Stimulated activated CD4-positive, alpha-beta T cell treated with anti-CD3 and anti-CD28 coated beads, Interleukin-1b, Interleukin-23, amount 100 ng/mL, for 1 hour (primary cell): ENCODE measurements at places on chromosomes 11 and 22.

- no peak for DNase-seq
Observed at GRCh38 chr22:32999039-32999815, 59.0 kb downstream of the SYN3 start.

GRCh38 chr11:128535468-128536457, 51.6 kb downstream of the ETS1 start:
- DNase-seq: no peak

DNA sequence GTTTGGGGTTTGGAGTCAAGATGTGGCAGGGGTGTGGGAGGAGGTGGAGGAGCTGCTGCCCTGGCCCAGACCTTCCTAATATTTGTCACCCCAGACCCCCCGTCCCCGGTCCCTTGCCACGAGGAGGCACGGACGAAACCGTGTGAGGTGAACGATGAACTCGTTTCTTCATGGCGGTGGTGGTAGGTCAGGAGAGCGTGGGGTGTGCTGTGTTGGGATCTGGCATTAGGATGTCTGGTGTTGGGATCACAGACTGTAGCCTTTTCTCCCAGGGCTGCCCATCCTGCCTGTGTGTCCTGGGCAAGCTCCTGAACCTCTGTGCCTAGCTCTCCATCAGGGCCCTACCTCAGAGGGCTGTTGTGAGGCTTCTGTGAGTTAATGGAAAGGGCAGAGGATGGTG, 8.4 kb downstream of the MAPK8IP2 start:
- DNase-seq: no peak

- DNase-seq: no peak
Observed at GRCh38 chr11:57301711-57302423, 22.9 kb downstream of the TNKS1BP1 start.

GRCh38 chr11:131668500-131669400, 298.3 kb downstream of the NTM start:
- no peak for DNase-seq

DNA sequence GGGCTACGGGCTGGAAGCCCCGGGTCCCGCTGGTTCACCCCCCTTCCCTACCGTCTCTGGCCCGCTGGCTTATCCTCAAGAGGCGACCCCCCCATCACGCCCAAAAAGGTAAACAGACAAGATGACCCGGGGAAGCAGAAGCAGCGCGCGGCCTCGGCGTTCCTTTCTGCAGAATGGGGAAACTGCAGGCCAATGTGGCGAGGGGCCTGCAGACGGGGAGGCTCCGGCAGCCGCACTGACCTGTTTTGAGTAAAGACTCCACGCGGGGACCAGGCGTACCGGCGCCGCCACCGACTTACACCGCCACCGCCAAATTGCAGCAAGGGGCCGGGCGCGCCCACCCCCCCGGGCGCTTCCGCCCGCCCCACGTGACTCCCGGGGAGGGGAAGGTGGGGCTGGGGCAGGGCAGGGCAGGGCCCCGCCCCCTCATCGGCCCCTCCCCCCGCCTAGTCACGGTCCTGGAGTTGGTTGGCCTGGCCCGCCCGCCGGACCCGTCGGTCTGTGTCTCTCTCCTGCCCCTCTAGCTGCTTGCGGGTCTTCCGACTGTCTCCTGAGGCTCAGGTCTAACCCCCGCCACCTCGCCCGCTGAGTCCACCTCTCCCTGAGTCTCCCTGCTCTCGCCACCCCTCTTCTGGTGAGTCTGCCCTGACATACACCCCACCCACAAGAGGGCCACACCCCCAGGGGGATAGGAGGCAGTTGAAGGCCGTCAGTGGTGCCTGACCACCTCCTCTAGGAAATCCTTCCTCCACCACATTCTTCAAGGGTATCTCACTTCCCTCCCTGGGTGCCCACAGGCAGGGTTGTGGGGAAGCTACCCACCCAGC, at the start of gene ARAP1:
TSS of gene ARAP1 (minus strand) at position 321 of the 827 bp plus-strand sequence. CDS start 25,280 bp downstream, outside the sequence.
- peak; percentile 51 for DNase-seq

GRCh38 chr22:45818424-45819085, 146.9 kb downstream of the ATXN10 start:
- no peak for DNase-seq

- no peak for DNase-seq
Observed at GRCh38 chr11:32034680-32035079, 56.2 kb upstream of the RCN1 start.

GRCh38 chr11:111949519-111950426, 12.6 kb downstream of the DIXDC1 start:
- DNase-seq: no peak

GRCh38 chr11:91981995-91982394, 242.6 kb upstream of the FAT3 start:
- no peak for DNase-seq

DNA sequence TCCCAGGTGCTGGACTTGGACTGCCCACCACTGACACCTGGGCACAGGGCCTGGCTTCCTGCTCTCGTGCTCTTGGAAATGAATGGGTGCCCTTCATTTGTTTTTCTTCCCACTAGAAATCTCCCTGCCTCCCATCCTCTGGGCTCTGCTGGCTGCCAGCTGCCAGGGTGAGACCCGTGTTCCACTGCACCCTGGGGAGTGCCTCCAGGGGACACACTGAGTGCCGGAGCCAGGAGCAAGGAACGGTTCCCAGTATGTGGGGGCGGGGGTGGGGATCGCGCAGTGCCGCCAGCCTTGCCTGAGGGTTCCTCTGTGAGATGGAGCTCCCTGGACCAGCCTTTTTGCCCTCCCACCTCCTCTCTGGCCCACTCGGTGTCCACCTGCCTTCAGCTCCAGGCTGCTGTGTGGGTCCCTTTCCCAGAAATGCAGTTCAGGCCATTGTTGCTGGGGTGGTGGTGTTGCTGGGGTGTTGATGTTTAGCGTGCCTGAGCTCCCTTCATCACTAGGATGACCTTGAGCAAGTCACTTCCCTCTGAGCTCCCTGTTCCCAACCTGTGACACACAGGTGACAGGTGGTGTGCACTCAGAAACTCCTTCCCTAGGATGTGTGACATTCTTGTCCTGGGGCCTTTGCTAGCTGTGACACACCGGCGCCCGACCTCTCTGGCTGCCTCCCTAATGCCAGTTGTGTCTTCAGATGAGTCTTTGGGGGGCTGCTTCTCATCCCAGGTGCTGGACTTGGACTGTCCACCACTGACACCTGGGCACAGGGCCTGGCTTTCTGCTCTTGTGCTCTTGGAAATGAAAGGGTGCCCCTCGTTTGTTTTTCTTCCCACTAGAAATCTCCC, 72.1 kb downstream of the MED15 start:
- DNase-seq: no peak

- no peak for DNase-seq
Observed at GRCh38 chr11:2261436-2262230, 8.8 kb downstream of the ASCL2 start.

DNA sequence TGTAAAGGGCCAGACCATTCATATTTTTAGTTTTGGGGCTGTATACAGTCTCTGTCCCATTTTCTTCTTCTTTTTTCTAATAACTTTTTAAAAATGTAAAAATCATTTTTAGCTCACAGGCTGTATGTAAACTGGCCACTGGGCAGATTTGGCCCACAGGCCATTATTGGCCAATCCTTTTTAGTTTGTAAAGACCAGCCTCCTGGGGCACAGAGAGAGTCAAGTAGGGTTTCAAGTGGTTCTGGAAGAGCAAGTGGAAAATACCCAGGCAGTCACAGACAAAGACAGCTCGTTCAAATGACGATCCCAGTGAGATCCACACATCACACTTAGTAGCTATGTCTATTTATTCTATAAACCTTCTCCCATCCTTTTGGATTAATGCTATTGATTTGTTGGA, 150.2 kb upstream of the ARHGAP20 start:
- no peak for DNase-seq

- DNase-seq: no peak
Observed at GRCh38 chr11:129416080-129416820, 40.6 kb downstream of the BARX2 start.

DNA sequence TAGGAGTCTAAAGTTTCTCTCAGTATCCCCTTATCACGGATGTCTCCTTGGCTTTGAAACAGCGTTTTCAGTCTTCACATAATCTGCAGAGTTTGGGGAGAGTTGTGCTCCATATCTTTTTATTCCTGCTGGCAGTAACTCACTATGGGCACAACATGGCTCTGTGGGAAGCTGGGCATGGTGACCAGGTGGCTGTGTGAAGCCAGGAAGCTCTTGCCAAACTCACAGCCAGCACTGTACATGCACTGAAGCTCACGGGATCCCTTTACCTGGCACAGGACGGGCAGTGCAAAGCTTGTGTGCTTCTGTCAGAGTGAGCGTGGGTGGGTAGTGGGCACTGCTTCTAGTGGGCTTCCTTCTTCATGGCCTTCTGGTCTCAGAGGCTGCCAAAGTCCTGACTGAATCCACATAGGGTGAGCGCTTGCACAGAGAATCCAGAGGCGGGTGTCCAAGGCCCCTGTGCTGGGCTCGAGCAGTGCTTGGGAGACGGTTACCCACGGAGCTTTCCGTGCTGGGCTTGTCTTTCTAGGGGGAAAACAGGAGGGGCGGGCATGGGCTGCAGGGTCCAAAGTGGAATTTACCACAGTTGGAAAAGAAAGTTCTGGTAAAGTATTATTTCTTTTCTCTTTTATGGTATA, 10.8 kb upstream of the KDM4E start:
- no peak for DNase-seq

GRCh38 chr11:65524741-65525545, at the start of gene SCYL1:
Gene SCYL1, plus strand, starts transcription at chr11:65525083. Its CDS starts 71 bp downstream, at chr11:65525154.
- peak; percentile 75 for DNase-seq

DNA sequence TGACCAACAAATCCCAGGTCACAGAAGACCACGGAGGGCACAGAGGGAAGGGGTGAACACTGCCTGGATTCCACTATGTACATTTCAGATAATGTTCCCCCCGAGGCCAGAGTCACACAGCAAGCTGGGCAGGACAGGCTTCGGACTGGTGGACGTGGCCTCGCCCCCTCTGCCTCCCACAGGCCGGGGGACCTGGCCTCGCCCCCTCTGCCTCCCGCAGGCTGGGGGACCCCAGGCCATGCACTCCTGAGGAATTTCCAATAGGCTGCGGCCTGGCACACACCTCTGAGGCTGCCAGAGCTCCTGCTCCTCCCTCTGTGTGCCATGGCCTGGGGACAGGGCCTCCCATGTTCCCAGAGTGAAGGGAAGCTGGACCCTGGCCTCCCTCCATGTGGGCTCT, 1352.8 kb downstream of the BRD1 start:
- DNase-seq: no peak

DNA sequence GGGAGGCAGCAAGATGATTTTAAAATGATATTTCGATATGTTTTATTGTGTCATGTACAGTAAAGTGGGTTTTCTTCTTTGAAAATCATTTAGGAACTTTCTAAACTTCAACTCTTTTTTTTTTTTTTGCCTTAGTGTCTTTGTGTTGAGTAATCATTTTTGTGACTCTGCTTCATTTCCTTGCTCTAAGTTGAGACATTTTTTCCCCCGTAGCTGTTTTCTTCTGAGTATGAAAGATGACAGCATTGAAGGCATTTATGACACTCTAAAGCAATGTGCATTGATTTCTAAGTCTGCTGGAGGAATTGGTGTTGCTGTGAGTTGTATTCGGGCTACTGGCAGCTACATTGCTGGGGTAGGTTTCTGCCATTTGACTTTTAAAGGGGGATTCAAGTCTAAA, 23.5 kb downstream of the RRM1 start:
- DNase-seq: no peak

GRCh38 chr11:75279273-75279672, 38.7 kb downstream of the TPBGL start:
- no peak for DNase-seq

GRCh38 chr11:5324197-5324596, at the start of gene OR51B2:
Gene OR51B2, minus strand, starts transcription at chr11:5324297. Its CDS starts 0 bp downstream, at chr11:5324297.
- DNase-seq: no peak

DNA sequence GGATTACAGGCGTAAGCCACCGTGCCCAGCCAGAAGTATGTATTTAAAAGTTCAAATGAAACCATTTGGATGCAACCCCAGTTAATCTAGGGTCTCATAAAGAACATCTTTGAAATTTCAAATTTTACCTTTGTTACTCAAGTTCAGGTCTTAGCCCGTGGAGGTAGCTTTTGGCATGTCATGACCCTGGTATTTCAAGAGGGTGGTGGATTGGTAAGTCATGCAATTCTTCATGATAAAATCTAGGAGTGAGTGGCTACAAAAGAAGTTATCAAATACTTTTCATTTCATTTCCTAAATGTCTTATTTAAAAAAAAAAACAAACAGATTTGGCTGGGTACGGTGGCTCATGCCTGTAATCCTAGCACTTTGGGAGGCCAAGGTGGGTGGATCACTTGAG, 80.6 kb downstream of the ABTB2 start:
- no peak for DNase-seq

DNA sequence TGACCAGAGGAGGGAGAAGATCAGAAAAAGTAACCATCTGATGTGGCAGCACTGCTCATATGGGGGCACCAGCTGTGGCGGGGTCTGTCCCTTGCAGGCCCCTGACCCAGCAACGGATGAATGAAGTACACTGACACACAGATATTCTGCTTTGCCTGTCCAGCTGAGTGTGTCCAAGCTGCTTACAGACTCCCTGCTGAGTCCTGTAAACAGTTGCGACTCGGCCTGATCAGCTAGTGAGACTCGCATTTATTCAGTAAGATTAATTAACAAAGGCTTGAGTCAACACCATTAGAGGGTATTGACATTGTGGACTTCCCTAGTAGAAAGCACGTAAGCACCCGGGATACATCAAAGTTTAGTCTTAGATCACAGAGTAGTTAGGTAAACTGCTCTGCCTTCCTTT, 15.3 kb upstream of the OR10D3 start:
- DNase-seq: no peak

DNA sequence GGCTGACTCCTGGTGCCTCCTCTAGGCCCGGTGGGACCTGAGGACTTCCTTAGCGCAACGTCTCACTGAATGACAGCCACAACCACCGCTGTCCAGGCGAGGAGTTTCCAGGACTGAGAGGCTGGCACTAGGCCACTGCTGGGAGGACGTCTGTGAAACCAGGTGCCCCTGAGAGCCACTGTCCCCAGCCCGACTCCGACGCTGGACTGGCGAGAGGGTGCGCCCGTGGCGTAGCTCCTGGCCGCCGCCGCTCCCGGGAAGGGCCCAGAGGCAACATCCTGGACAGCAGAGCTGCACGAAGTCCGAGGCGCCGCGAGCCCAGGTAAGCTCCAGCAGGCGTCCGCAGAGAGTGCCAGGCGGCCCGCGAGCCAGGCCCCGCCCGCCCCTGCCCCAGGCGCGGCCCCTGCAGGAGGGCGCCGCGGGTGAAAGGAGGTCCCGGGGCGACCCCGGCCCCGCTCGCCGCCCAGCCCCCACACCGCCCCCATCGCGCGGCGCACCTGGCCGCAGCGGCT, 525 bp downstream of the DGCR2 start:
- DNase-seq: no peak

GRCh38 chr11:110928391-110928790, 216.2 kb upstream of the ARHGAP20 start:
- no peak for DNase-seq
